ENCODE measurements at places on chromosomes 7 and 10.

DNA sequence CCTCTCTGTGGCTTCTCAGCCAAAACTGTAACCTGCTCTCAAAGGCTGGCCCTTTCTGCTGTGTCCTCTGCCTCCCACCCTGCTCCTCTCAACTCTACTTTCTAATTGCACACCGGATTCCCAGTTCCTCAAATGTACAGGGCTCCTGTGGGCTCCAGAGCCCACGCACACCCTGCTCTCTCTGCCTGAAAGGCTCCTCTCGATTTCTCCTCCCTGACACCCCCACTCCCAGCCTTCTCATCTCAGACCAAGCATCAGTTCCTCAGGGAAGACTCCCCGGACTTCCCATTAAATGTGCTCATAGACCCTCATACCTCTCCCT lies 111.7 kb upstream of the STEAP1B start:
- no peak for DNase-seq

- DNase-seq: no peak
Observed at GRCh38 chr7:107898997-107899594, 8.1 kb downstream of the DLD start.

DNA sequence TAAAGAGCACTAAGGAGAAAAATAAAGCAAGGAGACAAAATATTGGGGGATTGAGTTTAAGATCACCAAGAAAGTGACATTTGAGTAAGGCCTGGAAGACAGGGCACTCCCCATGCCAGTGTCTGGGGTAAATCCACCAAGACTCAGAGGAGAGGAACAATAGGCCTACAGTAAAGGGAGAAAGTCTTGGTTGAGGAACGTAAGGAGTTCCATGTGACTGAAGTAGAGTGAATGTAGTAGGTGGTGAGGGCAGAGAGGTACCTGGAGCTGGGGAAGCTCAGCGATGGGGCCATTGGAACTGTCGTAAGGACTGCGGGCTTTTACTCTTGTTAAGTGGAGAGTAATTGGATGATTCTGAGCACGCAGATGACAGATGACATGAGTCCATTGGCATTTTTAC lies 69.4 kb downstream of the CPED1 start:
- DNase-seq: no peak

DNA sequence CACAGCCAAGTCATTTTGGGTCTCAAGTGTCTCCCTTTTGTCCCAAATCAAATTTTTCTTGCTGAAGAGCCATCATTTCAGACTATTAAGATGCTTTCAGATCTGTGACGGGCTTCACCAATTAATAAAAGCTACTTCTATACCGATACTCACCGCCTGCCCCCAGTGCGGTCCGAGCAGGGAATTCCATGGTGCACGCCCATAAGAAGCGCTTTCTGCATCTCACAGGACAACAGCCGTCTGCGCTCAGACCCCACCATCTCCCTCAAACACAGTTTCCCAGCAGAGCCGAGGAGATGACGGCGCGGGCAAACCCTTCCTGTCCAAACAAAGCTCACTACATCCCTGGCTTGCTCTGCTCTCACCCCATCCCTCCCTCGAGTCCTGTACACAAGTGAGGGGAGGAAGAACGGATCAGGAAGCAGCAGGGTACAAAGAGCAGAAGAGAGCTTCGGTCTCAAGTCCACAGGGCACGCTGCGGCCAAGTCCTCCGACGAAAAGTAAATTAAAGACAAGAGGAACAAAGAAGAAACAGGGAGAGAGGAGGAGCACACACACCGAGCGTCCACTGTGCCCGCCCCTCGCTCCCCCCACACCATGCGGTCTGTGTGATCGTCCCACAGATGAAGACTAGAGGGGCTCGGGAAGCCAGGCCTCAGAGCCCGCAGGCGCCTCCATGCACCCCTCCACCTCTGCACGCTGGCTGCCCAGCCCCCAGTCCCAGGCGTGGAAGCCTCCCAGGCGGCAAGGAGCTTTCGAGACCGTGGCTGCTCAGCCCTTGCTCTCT lies 121.9 kb downstream of the MAD1L1 start:
- no peak for DNase-seq

GRCh38 chr7:101589976-101590662 lies 39.0 kb downstream of the MYL10 start:
- no peak for DNase-seq

- DNase-seq: no peak
Observed at GRCh38 chr10:16724509-16724908, 92.7 kb downstream of the RSU1 start.
